Activated CD4-positive, alpha-beta T cell treated with anti-CD3 and anti-CD28 coated beads for 48 hours (primary cell): ENCODE measurements at places on chromosomes 5 and 9.

- no peak for DNase-seq
Observed at GRCh38 chr9:111662576-111663300, 1.3 kb downstream of the GNG10 start.

DNA sequence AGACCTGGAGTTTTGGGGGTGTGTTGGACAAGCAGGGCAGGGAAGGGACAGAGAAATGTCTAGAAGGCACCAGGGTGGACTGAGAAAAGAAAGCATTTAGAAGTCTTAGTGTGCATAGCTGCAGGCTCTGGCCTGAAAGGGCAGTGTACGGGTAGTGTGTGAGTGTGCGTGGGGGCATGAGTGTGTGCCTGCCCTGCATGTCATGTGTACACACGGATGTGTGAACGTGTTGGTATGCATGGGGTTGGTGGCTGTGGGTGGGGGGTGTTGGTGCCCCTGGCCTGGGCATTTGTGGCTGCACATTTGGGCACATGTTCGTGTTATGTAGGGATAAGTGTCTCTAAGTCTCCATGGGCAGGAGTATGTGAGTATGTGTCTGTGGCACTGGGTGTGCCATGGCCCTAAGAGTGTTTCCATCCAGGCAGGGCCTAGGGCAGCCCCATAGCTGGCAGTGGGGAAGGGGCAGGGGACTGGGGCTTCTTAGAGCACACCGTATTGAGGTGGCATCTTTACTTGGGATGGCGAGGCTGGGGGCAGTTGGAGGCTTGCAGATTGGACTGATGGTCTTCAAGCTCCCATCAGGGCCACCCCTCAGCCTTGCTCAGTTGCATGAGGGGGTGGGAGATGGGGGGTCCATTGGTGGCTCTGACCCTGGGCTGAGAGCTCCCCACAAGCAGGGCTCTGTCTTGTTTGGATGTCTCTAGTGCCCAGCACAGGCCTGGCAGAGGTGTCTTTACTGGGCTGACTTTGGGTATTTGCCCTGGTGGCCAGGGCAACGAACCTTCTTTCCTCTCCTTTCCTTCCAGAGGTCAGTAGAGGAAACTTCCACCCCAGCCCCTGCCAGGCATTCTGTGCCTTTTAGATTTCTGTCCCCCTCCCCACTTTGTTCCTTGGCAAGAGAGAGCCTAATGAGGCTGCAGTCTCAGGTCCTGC lies 15.0 kb downstream of the PSD2 start:
- DNase-seq = no peak

DNA sequence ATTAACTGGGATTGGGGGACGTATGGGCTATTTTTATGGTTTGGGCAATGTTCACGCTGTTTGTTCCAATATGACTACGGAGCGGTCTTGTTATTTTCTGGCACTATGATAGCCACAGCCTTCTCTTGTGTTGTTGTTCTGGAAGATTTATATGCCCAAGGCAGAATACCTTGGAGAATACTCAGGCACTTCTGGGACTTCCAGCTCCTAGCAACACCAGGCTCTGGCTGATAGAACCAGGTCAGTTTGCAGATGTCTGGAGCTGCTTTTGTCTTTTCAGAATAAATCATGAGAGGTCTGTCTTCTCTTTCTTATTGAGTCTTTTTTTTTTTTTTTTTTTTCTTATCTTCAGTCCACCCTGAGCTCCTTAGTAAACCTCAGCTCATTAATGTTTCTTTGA lies 262.5 kb downstream of the MED10 start:
- DNase-seq = no peak

- no peak for DNase-seq
Observed at GRCh38 chr5:17096952-17097695, 120.3 kb upstream of the BASP1 start.

- no peak for DNase-seq
Observed at GRCh38 chr5:73922875-73923557, 297.0 kb downstream of the ARHGEF28 start.

DNA sequence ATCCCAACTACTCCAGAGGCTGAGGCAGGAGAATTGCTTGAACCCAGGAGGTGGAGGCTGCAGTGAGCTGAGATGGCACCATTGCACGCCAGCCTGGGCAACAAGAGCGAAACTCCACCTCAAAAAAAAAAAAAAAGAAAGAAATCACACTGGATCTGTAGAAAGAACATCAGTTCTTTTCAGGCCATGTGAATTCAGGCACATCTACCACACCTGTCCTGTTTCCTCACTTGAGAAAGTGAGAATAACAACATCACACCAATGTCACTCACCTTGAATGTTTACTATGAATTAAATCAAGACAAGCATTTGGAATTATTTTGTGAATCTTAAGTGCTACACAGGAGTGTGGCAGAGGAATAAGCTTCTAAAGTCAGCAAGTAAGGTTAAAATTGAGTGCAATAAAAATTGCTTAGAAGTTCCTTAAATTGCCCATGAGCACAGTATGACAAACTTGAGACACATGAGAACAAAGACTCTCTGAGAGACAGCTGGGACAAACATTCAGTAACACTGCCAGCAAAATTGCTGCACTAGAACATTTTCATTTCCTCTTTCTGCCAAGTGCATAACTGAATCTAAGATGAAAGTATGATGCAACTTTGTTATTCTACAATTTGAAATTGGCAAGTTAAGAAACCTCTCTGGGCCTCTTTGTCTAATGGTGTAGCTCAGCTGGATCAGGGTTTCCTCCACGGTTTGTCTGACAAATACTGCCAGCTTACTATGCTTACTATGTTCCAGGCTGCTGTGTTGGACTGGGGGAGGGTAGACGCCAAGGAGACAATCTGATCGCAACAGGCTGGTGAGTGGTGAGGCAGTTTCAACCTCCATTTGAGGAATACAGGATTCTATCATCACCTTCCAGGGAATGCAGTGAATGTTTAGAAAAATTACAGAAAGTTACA lies 1.9 kb upstream of the RIC1 start:
- DNase-seq = peak; percentile 69

- DNase-seq = no peak
Observed at GRCh38 chr9:18124760-18125159, 349.2 kb upstream of the ADAMTSL1 start.

GRCh38 chr9:81058782-81059181 lies 630.6 kb downstream of the TLE1 start:
- no peak for DNase-seq

DNA sequence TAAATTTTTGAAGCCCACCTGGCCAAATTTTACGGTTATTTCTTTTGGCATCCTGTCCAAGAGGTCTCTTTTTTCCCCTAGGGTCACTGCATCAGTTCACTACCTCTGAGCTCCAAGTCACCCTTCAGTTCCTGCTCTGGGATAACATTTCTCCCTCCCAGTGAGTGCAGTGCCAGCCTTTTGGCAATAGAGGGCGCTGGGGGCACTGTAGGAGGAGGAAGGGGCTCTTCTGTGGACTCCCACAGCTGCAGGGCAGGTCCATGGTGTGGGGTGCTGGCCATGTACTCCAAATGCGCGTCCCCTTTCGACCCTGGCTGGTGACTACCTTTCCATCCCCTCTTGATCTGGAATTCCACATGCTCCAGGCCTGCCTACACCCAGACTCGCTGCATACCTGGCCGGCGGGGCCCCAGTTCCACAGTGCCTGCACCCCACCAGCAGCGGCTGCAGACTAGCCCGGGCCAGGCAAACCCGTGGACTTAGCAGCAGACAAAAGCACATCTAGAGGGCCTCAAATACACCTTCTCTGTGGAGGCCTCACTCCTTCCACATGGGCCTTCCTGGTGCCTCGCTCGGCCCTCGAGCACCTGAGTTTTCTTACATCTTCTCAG lies 20.3 kb upstream of the NINJ1 start:
- peak; percentile 69 for DNase-seq

- no peak for DNase-seq
Observed at GRCh38 chr5:78611126-78611605, 37.4 kb downstream of the LHFPL2 start.

DNA sequence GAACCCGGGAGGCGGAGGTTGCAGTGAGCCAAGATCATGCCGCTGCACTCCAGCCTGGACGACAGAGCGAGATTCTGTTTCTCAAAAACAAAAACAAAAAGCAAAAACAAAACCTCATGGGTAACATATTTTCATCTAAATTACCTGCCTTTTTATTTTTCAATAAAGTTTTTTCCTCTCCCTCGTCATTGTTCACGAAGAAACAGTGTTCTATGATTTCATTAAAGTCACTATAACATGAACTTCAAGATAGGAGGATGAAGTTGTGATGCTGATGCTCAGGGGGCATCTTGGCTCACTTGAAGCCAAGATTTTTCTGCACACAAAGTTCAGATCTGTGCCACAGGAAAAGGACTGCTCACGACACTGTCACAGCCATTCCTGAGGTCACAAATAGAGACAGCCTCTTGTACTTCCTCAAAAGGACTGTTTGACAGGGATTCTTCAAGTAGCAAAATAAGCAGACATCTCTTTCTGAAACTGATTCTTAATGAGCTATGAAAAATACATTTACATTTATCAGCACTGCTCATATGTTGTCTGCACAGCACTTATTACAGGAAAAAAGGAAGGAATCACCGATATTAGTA lies 16.1 kb downstream of the NIPSNAP3B start:
- no peak for DNase-seq
